ENCODE measurements at places on chromosomes 1 and 21.

GRCh38 chr21:35609263-35609662, 451.1 kb downstream of the SETD4 start:
- no peak for DNase-seq

- no peak for DNase-seq
Measured at GRCh38 chr1:193661385-193661784, 475.0 kb upstream of the B3GALT2 start.

GRCh38 chr1:168671782-168672181, 57.2 kb downstream of the DPT start:
- DNase-seq = no peak

DNA sequence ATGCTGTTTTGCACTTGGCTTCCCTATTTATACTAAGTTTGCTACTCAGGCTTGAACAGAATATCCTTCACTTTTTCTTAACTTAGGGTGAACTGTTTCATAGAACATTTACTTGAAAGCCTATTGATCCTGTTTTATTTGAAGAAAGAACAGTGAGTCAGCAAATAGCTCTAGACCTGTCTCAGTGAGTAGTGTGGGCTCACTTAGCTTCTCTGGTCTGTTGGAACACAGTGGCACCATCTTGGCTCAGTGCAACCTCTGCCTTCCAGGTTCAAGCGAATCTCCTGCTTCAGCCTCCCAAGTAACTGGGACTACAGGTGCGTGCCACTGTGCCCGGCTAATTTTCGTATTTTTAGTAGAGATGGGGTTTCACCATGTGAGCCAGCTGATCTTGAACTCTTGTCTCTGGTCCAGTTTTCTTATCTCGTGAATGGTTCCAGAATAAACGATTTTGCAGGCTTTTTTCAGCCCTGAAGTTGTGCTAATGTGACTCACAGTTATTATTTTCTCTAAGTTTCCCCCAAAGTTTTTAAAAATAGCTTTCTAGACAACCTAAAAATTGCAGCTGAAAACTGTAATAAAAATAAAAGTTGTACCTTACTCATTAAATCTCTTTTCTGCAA, 76.8 kb downstream of the KIF1B start:
- DNase-seq = no peak
